Ecto neural progenitor cell (in vitro differentiated cells): ENCODE measurements at places on chromosomes 7 and 10.

GRCh38 chr10:120181154-120181553 is 275.9 kb upstream of the PLPP4 start:
- DNase-seq = no peak

GRCh38 chr10:1608851-1609647 is 128.3 kb downstream of the ADARB2 start:
- peak; percentile 54 for DNase-seq

DNA sequence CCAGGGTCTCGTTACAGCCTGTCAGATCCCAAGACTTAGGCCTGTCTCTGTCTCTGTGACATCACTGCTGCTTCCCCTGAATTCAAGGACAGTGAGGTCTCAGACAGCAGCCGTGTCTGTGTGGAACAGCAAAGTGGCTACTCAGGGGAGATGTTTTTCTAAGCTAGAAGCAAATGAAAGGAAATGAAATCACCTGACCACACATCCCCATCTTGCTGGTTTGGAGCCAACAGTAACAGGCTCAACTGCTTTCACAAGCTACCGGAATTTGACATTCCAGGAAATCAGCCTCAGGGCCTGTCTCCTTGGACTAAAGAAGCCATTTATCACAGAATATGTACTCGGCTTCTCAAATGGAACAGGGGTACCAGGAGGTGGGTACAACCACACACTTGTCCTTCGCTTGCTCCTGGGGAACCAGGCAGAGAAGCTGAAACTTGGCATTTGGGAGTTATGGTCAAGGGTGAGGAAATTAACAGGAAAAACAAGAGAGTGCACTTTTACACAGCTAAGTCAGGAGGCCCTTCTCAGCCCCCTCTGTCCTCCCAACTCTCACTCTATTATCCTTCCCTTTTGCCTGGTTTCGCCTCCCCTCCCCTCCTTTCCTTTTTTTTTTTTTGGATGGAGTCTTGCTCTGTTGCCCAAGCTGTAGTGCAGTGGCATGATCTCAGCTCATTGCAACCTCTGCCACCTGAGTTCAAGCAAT is 73.2 kb downstream of the SPDYE5 start:
- DNase-seq = no peak

DNA sequence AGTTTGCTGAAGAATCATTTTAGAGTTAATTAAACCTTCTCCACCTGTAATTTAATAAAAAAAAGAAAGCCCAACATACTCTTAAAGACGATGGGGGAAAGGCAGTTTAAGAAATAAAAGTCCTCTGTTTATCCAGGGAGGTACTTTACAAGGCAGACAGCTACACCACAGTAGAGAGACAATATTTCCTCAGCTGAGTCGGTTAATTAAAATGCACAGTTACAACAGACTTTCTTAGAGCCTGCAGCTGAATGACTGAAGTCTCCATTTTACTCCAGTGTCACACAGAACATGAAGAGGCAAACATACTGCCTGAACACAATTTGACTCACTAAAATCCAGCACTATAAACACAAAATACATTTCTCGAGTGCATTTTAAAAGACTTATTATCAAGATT is 15.1 kb downstream of the LRRTM3 start:
- DNase-seq = no peak

DNA sequence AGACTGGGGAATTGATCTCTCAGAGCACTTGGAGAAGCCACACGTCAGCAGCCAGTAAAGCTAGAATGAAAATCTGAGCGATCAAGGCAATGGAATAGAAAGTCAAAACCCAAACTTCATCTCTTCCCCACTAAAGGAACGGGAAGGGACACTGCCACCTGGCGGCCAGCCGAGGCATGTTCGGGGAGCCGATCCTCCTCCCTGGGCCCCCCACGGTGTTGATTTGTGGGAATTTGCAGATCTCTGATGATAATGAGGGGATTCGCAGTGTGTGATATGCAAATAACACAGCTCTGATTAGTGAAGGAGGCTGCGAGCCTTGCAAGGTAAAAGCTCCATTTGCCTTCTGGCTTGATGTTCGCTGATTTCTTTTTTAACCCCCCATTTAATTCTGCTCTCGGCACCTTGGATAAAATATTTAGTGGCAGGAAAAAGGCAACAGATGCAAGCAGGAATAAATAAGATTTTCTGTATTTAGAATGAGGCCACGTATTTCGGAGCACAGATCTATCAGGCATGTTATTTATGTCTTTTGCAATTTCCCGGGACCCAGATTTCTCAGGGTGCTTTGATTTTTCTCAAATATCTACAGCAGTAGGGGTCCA is 258.6 kb downstream of the PAXIP1 start:
- peak; percentile 81 for DNase-seq

DNA sequence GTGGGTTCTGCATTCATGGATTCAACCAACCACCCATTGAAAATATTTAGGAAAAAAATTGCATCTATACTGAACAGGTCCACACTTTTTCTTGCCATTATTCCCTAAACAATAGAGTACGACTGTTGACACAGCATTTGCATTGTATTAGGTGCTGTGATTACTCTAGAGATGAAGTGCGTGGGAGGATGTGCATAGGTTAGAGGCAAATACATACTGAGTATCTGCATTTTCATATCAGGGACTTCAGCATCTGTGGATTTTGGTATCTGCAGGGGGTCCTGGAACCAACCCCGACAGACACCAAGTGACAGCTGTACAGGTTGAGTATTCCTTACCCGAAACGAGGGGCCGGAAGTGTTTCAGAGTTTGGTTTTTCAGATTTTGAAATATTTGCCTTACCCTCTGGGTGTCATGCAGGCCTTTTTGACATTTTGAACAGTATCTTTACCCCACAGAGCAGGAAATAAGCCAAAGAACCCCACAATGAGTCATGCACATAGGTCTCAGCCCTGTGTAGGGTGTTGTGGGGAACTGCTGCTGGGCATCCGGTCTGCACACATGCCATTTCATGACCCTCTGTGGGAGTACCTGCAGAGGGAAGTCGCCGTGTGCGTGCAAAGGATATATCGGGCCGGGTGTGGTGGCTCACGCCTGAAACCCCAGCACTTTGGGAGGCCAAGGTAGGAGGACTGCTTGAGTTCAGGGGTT is 14.5 kb downstream of the NUDT5 start:
- DNase-seq = no peak

- no peak for DNase-seq
Measured at GRCh38 chr10:125626671-125627070, 56.3 kb downstream of the TEX36 start.

DNA sequence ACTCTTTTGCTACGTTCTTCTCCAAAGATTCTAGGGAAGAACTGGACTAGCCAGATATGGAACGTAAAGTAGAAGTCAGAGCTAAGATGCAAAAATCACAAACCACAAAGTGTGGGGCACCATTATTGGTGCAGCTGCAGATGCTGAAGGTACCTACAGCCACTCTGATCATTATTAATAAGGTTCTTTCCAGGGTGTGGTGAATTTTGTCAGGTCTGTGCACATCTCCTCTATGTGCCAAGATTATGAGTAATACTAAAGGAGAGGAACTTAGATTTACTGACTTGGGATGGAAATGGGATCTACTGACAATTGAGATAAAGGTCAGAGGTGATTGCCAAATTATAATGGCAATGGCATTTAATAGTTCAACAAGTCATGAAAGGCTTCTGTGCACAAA is 148.2 kb downstream of the RAPGEF5 start:
- no peak for DNase-seq

DNA sequence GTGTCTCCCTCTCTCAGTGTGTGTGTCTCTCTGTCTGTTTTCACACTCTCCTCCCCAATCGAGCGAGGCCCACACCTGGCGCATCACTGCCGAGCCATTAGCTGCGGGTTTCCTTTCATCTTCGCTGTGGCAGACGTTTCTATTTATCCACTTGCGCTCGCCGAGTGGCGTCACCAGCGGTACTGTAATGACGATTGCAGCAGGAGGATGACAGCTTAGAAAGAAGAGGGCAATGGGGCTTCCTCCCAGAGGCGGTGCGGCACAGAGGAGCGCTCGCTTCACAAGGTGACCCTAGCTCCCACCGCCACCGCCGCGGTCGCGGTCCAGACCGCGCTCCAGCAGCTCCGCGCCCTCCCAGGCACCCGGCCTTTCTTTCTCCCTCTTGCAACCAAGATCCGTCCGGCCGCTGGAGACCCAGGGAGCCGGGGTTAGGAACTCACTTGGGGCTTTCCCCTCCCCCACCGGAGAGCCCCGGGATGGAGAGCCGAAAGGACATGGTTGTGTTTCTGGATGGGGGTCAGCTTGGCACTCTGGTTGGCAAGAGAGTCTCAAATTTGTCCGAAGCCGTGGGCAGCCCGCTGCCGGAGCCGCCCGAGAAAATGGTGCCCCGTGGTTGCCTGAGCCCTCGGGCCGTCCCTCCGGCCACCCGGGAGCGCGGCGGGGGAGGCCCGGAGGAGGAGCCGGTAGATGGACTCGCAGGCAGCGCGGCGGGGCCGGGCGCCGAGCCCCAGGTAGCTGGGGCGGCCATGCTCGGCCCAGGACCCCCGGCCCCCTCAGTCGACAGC is at the start of gene EVX1:
Gene EVX1, plus strand, starts transcription at position 248 of the 785 bp plus-strand sequence. Its CDS starts 229 bp downstream, at position 477.
- DNase-seq = no peak

DNA sequence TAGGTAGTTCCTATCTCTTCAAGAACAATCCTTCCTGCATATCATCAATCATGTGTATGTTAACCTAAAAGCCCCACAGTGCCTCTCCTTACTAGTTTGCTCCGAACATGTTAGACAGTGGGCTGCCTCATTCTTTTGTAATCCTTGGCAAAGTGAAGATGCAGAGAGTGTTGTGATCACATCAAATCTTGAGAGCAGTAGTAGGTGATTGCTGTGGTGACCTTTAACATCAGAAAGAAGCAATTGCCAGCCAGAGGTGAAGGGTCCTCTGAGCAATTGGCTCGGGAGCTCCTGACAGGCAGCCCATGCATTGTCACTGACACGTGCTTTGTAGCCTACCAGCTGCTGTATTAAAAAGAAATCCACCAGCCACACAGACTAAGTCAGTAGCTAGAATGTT is 19.6 kb upstream of the GSTK1 start:
- no peak for DNase-seq

- DNase-seq = no peak
Measured at GRCh38 chr10:21493784-21494183, 31.7 kb downstream of the SKIDA1 start.

GRCh38 chr7:150954201-150954985 is 23.7 kb downstream of the KCNH2 start:
- DNase-seq = no peak

DNA sequence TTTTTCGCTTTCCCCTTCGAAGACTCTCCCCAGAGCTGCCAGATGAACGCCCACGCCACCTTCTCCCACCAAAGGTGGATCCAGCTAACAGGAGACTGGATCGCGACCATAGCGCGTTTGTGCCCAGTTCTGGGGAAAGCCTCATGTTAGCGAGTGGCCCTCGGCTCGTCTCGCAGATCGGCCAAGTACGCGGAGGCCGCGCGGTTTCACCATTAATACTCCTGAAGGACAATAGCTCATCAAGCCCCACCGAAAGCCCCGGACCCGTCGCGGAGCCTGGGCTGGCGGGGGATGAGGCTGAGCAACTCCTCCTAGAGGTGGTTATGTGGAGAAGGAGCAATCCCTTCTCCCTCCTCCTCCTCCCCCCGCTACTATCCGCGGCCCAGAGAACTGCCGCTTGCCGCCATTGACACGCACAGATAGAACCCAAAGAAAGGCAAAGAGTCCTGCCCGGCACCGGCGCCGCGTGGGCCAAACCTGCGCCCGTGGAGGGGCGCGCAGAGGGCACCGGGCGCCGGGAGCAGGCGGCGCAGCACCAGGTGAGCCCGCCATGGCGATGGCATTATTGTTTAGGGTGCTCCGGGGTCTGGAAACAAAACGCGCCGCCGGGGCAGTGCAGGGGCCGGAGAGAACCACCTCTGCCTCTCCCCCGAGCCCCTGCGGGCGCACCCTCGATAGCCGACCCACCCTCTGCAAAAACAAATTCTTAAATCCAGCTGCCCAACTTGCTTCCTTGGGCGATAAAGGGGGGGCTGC is at the start of gene MACROH2A2:
Gene MACROH2A2, plus strand, starts transcription at position 385 of the 756 bp plus-strand sequence. CDS start 22,813 bp downstream, outside the sequence.
- peak; percentile 88 for DNase-seq
